Neural progenitor cell (in vitro differentiated cells): ENCODE measurements at places on chromosomes 1 and 21. TPM values are rescaled to one million over a fixed set of nuclear protein-coding genes. Genes with fewer than 3 reads are reported as not detected.

Gene YARS1
- total RNA-seq, result 38.2 and 61.5 TPM in 2 replicates

Gene TPM3
- 408 and 596 TPM in 2 replicates for total RNA-seq

Gene FCER1G
- 0.34 TPM in 1 of 2 replicates, not detected in the other for total RNA-seq

Gene RGS13
- total RNA-seq, result not detected in 2 replicates

Gene FCRL2
- total RNA-seq, result not detected in 2 replicates

Gene FCMR
- total RNA-seq, result not detected in 2 replicates

Gene LRRN2
- total RNA-seq, result 1.9 and 7.2 TPM in 2 replicates

Gene IRF6
- 0.34 and 3.3 TPM in 2 replicates for total RNA-seq

Gene EPHA10
- total RNA-seq, result 0.53 TPM in 1 of 2 replicates, not detected in the other

Gene TMEM39B
- total RNA-seq, result 2.3 and 11.7 TPM in 2 replicates
